ENCODE measurements at places on chromosomes 5 and 9.

DNA sequence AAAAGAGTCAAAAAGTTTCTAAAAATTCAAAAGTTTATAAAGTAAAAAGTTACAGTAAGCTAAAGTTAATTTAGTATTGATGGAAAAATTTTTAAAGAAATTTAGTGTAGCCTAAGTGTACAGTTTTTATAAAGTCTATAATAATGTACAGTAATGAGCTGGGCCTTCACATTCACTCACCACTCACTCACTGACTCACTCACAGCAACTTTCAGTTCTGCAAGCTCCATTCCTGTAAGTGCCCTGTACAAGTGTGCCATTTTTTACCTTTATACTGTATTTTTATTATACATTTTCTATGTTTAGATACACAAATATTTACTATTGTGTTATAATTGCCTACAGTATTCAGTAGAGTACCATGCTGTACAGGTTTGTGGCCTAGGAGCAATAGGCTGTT is 239.5 kb upstream of the MAP3K1 start:
- no peak for DNase-seq

DNA sequence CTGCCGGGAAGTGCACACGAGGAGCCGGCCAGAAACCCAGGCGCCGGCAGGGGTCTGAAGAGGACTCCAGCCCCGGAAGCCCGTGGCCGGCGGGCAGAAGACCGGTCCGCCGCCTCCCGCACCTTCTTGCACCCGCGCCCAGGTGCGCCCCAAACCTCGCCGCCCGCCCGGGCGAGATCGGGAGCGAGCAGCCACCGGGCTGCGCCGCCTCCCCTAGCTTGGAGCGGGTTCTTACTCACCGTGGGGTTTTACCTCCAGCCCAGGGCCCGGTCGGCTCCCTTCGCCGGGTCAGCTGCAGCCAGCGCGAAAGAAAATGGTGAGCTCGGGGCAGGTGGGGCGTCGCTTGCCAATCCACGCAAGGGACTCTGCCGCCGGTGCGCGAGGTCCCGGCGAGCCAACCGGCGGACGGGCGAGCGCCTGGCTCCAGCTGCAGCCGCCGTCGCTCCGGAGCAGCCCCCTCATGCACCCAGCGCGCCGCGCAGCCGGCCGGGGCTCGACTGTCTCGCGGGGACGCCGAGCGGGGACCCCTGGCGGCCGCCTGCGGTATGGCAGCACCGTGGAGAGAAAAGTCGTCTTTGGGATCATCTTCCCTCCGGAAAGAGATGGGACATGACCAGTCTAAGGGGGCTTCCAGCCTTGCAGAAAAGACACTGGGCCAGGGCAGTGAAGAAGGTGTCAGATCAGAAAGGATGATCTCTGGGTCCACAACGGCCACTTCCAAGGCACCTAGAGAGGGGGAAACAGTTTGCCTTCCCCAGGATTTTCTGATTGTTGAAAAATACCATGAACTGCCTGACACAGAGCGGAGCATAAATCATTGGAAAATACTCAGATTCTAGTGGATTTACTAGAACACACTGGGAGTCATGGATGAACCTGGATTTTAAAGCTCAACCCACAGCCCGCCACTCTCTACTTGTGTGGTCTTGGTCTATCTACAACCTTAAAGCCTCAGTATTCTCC is at the start of gene MOB3B:
MOB3B (minus strand) TSS at position 499 of the 963 bp plus-strand sequence. CDS start 74,264 bp downstream, outside the sequence.
- DNase-seq = peak; percentile 42

- DNase-seq = no peak
Observed at GRCh38 chr5:56941981-56942380, 9.9 kb downstream of the MIER3 start.

GRCh38 chr5:19874811-19875210 is 113.2 kb downstream of the CDH18 start:
- DNase-seq = no peak

DNA sequence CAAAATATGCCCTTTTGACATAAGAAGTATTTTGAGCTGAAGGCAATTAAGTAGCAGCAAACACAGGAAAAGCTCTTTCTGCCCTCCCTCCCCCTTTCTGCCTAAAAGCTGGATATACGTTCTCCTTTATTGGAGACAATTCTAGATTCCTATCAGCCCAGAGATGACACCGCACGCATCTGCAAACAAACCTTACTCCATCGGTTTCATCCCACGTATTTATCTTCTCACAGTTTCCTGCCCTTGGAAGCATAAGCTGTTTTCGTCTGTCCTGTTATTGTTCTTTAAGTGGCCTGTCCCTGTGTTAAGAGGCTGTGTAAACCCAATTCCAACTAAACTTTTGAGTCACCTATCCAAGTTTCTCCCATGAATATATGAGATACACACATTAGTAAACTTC is 11.8 kb downstream of the TBC1D9B start:
- DNase-seq = no peak
